Fibroblast of the aortic adventitia (primary cell): ENCODE measurements at places on chromosomes 4 and X. TPM values are rescaled to one million over a fixed set of nuclear protein-coding genes. Genes with fewer than 3 reads are reported as not detected.
A peak's percentile ranks its signal among the peaks of the same experiment; 100 is the strongest.

DNA sequence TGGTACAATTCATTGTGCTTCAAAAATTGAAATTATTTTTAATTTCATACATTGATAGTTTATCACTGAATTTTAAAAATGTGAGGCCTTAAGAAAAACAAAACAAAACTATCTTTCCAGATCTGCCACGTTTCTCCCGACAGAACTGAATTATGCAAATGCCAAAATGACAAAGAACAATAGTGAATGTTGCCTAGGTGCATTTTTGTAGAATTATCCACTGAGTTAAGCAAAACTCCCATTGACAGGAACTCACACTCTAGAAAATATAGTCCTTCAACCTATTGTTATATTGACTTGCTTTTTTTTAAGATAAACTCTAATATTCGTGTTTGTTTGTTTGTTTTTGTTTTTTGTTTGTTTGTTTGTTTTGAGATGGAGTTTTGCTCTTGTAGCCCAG lies 6.5 kb downstream of the PCGF3 start:
- DNase-seq, result no peak

- DNase-seq, result no peak
Observed at GRCh38 chrX:148080593-148080992, 99.5 kb downstream of the FMR1NB start.

GRCh38 chr4:108036213-108036612 lies 46.5 kb downstream of the HADH start:
- DNase-seq, result no peak

GAR1 gene
- total RNA-seq, result 6.6 and 7.4 TPM in 2 replicates

- peak; percentile 27 for DNase-seq
Observed at GRCh38 chr4:7546809-7547367, 112.2 kb upstream of the PSAPL1 start.

- DNase-seq, result no peak
Observed at GRCh38 chrX:134000260-134001245, 15.2 kb upstream of the GPC3 start.

GC gene
- not detected in 2 replicates for total RNA-seq

PHOX2B gene
- total RNA-seq, result not detected in 2 replicates

DNA sequence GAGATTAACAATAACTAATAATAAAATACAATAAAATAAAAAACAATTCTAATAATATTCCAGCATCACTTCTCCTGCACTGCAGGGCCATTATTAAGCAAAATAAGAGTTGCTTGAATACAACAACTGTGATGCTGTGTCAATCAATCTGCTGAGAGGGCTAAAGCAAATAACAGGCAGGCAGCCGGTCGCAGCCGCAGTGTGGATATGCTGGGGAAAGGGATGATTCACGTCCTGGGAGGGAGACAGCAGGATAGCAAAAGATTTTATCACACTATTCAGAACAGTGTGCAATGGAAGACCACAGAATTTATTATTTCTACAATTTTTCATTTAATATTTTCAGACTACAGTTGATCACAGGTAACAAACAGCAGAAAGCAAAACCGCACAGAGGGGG lies 76.5 kb upstream of the SMARCAD1 start:
- DNase-seq, result no peak

DNA sequence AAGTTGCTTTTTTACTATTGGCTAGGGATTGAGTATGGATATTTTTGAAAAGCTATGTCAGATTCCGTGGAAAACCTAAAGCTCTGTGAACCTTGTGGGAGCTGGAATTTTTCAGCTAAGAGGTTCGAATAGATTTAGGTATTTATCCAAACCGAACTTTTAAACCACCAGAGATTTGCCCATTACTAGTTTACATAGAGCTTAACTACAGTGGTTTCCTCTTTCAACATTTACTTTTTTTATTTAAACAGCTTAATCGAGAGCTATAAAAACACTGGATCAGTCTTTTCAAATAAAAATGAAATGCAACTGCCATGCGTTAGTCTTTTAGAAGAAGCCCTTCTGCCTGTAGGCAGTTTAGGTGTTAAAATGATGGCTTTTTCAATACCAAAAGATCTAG lies 377.0 kb downstream of the RPA4 start:
- DNase-seq, result no peak

- DNase-seq, result peak; percentile 68
Observed at GRCh38 chr4:76449833-76450232, 14.8 kb downstream of the SHROOM3 start.

DNA sequence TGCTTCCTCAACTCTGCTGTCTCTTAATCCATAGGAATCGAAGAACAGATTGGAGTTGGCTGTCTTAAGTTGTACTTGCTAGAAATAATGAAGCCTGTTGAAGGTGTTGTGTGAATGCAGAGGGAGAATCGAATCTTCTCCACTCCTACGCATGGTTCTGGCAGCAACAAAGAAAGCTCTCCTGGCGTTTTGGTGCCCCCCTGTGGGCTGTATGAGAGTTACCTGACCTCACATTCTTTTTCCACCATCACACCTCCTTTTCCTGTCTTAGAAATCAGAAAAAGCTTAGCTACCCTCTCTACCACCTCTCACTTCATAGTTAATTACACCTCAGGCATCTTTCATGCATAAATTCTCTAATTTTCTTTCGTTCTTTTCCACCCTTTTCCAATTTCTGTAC lies 16.3 kb downstream of the KLF8 start:
- DNase-seq, result peak; percentile 56

PRSS12 gene
- total RNA-seq, result 4.7 and 27.1 TPM in 2 replicates

GRCh38 chrX:10744007-10744406 lies 123.6 kb upstream of the MID1 start:
- no peak for DNase-seq

HTRA3 gene
- total RNA-seq, result 7.6 and 9.6 TPM in 2 replicates

RBM46 gene
- total RNA-seq, result 0.57 TPM in 1 of 2 replicates, not detected in the other

DNA sequence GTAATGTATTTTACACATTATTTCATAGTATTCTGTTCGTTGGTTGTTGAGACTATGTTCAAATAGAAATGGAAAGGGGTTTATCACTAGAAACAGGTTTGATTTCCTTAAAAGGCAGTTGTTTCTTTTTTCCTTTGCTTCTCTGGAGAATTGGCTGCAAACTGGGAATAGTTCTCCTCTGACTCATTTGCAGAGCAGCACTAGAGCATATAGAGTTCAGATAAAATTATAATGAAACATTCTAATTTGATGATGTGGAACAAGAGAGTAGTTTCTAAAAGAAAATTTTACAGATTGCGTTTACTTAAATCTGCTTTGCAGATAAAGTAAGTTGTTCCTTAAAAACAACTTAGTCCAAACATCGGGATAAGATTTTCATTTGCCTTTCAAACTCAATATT lies 29.7 kb downstream of the SYNPO2 start:
- DNase-seq, result peak; percentile 93

- DNase-seq, result peak; percentile 75
Observed at GRCh38 chr4:23333946-23334878, 555.6 kb downstream of the PPARGC1A start.

MAGEA8 gene
- total RNA-seq, result not detected in 2 replicates

DNA sequence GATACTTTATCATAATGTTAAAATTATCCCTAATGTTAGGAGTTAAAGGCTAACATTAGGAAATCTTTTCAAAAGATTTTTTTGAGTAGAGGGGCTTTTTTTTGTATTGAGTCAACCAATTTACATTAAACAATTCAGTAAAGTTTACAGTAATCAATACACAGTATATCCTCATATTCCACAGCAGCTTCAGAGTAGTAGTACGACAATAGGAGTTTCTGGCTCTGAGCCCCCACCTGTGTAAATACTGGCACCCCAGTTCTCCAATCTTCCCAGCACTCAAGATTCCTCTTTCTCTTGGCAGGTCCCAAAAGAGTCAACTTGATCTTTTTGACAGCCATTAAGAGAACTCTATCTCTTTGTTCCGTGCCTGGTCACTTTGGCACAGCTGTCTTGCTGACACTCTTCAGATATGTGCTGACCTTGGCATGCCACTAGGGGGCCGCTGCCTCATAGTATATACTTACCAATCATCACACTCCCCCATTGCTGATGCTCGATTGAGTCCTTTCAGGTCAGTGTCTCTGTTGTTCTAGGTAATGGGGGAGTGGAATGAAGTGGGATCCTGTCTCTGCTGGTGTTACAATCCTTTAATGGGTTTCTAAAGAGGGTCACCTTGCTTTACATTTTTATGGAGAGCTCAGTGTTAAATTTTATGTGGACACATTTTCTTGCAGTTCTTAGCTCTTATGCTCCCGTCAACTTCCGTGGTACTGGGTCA lies 19.5 kb upstream of the CCNI start:
- DNase-seq, result peak; percentile 63

- peak; percentile 8 for DNase-seq
Observed at GRCh38 chrX:46125111-46125510, 420.1 kb downstream of the ZNF674 start.

DNA sequence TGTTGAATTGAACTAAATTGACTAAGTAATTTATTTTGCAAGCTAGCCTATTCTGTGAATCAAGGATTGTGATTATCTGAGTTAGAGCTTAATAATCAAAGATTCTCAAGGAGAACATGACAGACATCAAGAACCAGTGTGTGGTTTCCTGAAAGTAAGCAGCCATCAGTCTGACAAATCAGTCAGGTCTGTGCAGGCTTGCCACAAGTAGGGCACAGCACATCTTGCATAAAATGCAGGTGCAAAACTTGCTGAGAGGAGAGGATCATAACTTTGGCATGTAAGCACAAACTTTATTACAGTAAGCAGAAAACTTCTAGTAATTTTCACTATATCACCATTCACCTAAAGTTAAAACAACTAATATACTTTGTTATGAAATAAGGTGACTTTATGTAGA lies 22.5 kb downstream of the FAM241A start:
- no peak for DNase-seq

GRCh38 chr4:116243431-116243830 lies 841.9 kb downstream of the TRAM1L1 start:
- DNase-seq, result no peak

- peak; percentile 69 for DNase-seq
Observed at GRCh38 chr4:169968999-169969398, 57.2 kb downstream of the MFAP3L start.

DNA sequence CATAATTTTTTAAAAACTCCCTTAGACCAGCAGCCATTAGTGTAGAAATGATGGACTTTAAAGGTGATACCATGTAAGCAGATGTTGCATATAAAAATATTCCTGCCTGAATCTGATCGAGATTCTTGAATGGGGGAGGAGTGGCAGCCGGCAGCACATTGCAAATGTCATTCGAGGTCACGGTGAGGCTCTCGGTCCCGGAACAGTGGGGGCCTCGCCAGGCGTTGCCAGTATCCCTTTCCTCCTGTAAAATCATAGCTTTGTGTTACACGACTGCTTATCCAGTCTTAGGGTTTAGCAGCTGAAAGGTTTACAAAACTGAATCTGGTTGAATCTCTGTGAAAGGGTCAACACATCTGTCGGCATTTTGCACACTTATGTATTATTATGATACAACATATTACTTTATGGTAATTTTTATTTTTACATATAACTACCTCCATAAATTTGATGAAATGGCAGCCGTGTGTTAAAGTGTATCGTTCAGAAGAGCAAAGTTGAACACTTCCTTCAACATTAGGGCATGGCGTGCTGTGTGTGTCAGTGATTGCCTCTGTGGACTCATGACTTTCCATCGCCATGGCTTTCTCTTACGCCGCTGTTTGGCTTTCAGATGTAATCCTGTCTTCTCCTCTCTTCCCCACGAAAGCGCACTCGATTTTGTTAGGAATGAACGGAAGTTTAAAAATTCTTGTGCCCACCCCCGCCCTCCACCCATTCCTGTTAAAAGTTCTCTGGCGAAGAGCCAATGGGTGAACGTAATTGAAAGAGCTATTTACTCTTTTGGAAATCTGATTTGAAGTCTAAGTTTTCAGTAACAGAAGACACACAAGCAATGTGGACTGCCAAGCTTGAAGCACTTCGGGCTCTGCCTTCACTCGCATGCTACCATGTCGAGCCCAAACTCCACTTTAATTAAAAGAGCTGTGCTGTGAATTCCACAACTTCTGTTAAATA lies 114.8 kb downstream of the STOX2 start:
- DNase-seq, result no peak

SYNPO2 gene
- 3.4 and 28.3 TPM in 2 replicates for total RNA-seq

DNA sequence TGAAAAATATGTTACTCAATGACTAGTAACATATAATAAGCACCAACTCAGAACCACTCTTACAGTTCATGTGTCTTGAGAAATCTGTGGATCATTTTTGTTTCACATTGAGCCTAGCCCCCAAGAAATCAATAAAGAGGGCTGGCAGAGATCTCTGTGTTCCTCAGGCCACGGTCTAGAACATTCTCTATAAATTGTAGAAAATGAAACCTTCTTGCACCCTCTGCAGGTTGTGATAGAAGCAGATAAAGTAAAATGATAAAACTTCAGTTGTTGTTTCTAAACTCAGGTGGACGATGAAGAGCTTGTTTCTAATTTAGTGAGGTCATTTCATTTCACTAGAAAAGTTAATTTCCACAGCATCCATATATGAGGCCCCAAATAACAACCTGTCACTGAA lies 182.7 kb downstream of the KIT start:
- DNase-seq, result peak; percentile 2

GRCh38 chr4:155758481-155759371 lies at the start of gene GUCY1B1:
Gene GUCY1B1, plus strand, starts transcription at chr4:155759021. Its CDS starts 120 bp downstream, at chr4:155759141.
- peak; percentile 87 for DNase-seq

- no peak for DNase-seq
Observed at GRCh38 chrX:55709735-55710134, 7.8 kb upstream of the RRAGB start.

GRCh38 chr4:70367813-70368212 lies 7.3 kb downstream of the SMR3A start:
- DNase-seq, result no peak

MAGEA6 gene
- total RNA-seq, result not detected in 2 replicates

DNA sequence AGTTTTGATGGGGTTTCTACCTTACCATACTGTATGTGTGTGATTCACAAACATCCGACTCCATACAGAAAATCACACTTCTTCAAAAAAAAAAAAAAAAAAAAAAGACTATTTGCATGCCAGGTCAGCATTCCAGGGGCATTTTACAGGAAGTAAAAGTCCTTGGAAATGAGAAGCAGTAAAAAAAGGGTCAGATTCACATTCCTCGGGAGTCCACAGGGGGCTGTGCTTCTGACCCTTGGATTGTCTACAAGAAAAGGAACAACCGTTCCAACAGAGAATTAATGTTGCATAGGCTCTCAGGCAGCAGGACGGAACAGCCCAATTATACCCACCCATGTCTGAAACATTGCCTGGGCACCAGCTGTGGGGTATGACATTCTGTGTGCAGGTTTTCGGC lies 290.3 kb downstream of the LDB2 start:
- peak; percentile 63 for DNase-seq

DNA sequence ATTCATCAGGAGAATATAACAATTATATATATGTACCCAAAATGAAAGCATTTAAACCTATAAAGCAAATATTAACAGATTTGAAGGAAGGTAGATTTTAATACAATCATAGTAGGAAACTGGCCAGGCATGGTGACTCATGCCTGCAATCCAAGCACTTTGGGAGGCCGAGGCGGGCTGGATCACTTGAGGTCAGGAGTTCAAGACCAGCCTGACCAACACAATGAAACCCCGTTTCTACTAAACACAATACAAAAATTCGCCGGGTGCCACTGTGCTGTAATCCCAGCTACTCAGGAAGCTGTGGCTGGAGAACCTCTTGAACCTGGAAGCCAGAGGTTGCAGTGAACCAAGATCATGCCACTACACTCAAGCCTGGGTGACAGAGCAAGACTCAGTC lies 118.3 kb downstream of the KCNIP4 start:
- DNase-seq, result no peak

HTT gene
- total RNA-seq, result 33.2 and 49.9 TPM in 2 replicates
